Spinal cord (tissue), 10 donors: ENCODE measurements at places on chromosomes 5 and 9. TPM values are rescaled to one million over a fixed set of nuclear protein-coding genes. Genes with fewer than 3 reads are reported as not detected.

Gene RIOK2
- polyA plus RNA-seq = 27.8 TPM

Gene SLC34A1
- polyA plus RNA-seq = 0.68 TPM

Gene PCDHA9
- 0.11 TPM for polyA plus RNA-seq

Gene PCBD2
- 11.5 TPM for polyA plus RNA-seq

Gene PIK3R1
- polyA plus RNA-seq = 73.5 TPM

Gene NPR3
- 6.8 TPM for polyA plus RNA-seq

Gene SLC46A2
- 0.54 TPM for polyA plus RNA-seq

Gene TMC1
- 1.4 TPM for polyA plus RNA-seq

Gene FCN2
- polyA plus RNA-seq = not detected

Gene LECT2
- polyA plus RNA-seq = 2.1 TPM

Gene GFI1B
- polyA plus RNA-seq = 0.30 TPM

Gene OLFM1
- polyA plus RNA-seq = 321 TPM

Gene PPP3R2
- polyA plus RNA-seq = 0.17 TPM

Gene ZFP2
- polyA plus RNA-seq = 8.1 TPM

Gene HMCN2
- 5.9 TPM for polyA plus RNA-seq

Gene RHOBTB3
- polyA plus RNA-seq = 68.6 TPM

Gene TRIM23
- 42.3 TPM for polyA plus RNA-seq

Gene GRIN3A
- 22.4 TPM for polyA plus RNA-seq
